Sciatic nerve (tissue), 2 donors: ENCODE measurements at places on chromosomes 7 and 10. TPM values are rescaled to one million over a fixed set of nuclear protein-coding genes. Genes with fewer than 3 reads are reported as not detected.

The TYW1B gene
- total RNA-seq = 4.8 TPM

The STEAP1B gene
- total RNA-seq = 11.6 TPM

The GET4 gene
- 25.4 TPM for total RNA-seq

The PAPOLB gene
- total RNA-seq = 0.98 TPM

The RSPH10B gene
- 0.27 TPM for total RNA-seq

The OGDHL gene
- not detected for total RNA-seq

The SUGCT gene
- 7.2 TPM for total RNA-seq

The C10orf105 gene
- 0.53 TPM for total RNA-seq

The CPN1 gene
- not detected for total RNA-seq

The HPSE2 gene
- total RNA-seq = 1.7 TPM

The PRSS37 gene
- total RNA-seq = not detected

The LOXL4 gene
- 8.2 TPM for total RNA-seq

- DNase-seq = no peak
Observed at GRCh38 chr10:47198221-47198620, 101.8 kb upstream of the GDF10 start.

DNA sequence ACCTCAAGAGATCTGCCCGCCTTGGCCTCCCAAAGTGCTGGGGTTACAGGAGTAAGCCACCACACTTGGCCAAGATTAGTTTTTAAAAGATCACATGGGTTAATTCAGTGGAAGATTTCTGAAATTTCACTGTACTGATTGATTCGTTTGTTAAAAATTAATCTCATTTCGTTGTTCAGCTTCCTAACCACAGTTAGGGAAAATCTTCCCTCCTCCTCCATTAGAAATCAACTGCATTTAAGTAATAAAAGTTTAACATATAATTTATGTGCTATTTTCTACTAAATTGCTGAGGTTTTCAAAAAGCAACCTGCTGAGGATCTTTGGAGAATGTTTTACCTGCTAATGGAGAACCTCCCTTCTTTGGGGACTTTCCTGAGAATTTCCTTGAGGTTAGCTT lies 522.4 kb downstream of the GATA3 start:
- DNase-seq = no peak

GRCh38 chr10:28776519-28776918 lies 99.2 kb downstream of the BAMBI start:
- no peak for DNase-seq

DNA sequence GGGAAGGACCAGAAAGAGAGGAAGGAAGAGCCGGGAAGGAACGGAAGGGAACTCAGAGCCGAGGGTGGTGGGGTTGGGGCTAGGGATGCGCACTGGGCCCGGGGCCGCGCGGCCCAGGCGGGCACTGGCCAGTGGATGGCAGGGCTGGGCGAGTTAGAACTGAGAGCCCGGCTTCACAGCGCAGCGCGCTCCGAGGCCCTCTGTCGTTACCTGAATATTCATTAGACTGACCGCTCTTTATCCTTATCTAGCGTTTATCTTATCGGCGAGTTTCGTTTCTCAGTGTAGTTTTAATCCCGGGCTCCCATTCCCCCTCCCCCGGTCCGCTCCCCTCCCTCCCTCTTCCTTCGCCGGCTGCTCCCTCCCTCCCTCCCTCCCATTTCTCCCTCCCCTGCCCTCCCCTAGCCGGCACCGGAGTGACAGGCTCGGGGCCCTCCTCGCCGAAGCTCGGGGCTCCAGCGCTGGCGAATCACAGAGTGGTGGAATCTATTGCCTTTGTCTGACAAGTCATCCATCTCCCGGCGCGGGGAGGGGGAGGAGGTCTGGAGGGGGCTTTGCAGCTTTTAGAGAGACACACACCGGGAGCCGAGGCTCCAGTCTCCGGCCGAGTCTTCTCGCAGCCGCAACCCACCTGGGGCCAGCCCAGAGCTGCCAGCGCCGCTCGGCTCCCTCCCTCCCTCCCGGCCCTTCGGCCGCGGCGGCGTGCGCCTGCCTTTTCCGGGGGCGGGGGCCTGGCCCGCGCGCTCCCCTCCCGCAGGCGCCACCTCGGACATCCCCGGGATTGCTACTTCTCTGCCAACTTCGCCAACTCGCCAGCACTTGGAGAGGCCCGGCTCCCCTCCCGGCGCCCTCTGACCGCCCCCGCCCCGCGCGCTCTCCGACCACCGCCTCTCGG lies at the start of gene PAX2:
PAX2 (plus strand) TSS at position 596 of the 895 bp plus-strand sequence. CDS start 679 bp downstream, outside the sequence.
- no peak for DNase-seq

GRCh38 chr7:29574659-29575058 lies 11.0 kb downstream of the PRR15 start:
- DNase-seq = no peak

- no peak for DNase-seq
Observed at GRCh38 chr7:51647931-51648351, 331.3 kb upstream of the COBL start.

GRCh38 chr7:159063046-159063840 lies 81.4 kb downstream of the VIPR2 start:
- DNase-seq = no peak

DNA sequence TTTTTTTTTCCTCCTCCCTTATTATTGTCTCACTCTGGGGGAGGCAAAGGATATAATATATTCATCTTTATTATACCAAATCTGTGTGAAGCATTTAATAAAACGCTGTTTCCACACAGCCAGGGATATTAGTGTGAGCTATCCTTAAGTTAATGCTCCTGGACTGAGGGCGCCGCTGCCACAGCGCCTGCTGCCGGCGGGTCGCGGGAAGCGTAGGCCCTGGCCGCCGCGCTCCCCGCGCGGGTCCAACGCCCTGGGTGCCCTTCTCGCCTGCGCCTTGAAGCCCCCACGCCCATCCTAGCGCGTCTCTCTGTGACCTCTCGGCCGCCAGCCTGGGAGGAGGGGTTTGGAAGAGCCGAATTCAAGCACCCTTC lies 9.5 kb upstream of the LBX1 start:
- DNase-seq = no peak

- no peak for DNase-seq
Observed at GRCh38 chr7:124918662-124919061, 11.0 kb downstream of the POT1 start.

DNA sequence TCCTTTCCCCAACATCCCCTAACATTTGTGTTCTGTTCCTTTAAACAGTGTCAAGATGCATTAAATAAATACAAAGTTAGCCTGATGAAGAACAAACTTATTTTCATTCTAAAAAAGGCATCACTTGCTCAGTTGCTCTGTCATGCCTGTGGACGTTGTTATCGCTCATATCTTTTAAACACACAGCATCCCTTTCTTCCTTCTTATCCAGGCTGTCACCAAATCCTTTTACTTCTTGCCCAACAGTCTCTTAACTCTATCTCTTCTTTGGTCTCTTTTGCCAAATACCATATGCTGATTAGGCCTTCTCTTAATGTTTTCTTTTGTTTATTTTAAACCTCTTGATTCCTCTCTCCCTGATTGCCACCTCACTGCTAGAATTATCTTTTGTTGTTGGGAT lies 43.9 kb downstream of the DKK1 start:
- DNase-seq = no peak

DNA sequence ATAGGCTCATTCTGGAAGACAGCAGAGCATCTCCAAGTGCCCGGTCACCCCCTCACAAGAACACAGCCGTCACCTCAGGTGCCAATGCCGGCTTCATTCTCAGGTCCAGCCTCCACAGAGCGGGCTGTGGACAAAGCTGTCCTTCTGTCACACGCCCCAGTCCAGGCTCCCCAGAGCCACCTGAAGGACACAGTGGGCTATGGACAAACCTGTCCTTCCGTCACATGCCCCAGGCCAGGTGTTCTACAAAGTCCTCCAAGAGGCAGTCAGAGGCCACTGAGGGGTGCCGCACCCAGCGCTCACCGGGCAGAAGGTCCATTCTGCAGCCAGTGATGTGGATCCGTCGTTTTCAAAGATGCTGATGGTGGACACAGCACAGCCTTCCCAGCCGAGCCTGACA lies 173.2 kb upstream of the PPP2R2D start:
- DNase-seq = peak; percentile 44

DNA sequence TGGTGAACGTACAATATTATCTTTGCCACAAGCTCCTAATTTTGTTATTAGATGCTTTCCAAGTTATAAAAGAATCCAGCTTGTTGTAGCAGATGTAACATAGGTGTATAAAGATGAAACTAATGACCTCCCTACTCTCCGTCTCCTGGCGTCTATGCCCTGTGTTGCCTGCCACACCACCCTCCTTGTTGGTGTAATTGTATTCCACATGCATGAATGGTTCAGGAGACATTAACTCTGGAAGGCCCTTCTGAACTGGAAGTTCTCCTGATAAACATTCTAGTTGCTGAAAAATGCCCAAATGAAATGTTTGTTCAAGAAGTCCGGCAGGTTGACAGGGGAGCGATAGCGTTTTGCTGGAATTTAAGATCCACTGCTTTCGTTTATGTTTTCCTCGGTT lies 53.9 kb upstream of the SEPHS1 start:
- DNase-seq = no peak

DNA sequence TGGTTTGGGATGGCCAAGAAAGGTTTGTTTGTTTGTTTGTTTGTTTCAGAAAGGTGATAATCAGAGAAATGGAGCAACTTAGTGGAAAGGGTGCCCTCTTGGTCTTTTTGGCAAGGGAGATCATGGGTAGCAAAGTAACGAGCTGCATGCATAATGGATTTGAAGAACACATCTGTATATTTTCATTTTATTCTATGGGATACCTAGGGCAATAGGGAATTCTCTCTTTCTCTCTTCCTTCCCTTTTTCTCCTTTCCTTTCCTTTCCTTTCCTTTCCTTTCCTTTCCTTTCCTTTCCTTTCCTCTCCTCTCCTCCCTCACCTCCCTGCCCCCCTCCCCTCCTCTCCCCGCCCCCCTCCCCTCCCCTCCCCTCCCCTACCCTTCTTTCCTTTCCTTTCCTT lies 492.1 kb downstream of the NEBL start:
- DNase-seq = no peak

DNA sequence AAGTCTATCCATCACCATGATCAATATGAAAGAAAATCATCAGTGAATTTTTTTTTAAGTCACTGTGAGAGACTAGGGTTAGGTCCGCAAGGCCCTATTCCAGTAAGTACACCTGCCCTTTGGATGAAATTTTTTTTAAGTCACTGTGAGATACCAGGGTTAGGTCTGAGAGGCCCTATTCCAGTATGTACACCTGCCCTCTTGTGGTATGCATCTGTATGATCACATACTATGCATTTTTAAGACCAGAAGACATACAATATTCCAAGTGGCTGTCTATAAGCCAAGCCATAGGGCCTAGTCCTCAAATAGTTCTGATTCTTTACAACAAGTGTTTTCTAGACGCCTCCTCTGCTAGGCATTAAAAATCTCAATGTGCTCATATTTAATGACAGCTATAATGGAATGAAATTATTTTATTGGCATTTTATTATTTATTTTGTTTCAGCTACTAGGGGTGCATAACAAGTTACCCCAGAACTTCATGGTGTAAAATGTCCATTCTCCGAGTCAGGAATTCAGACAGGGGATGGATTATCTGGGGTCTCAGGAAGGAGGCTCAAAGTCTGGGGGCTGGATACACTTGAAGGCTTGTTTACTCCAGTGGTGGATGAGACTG lies 53.1 kb downstream of the TEX36 start:
- DNase-seq = no peak

DNA sequence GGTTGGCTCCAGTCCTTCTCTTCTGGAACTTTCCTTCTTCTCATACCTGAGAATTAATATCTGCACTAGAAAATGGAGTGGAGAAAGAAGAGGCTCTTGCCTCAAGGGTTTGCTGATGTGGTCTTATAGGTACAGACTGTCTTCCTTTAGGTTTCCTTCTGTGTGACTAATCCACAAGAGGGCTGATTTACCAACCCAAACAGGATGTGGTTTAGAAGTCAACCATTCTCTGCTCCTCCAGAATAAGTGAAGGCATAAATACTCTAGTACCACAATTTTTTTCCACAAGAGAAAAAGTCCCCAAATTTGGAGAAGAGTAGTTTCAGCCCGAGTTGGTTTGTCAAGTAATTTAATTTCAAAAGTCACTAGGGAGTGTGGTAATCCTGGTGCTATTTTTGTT lies 85.8 kb downstream of the NRP1 start:
- DNase-seq = no peak
